ENCODE measurements at places on chromosomes 5 and 9.

GRCh38 chr5:37722236-37723161, 117.3 kb downstream of the GDNF start:
- DNase-seq, result no peak

GRCh38 chr9:91589101-91589553, 165.5 kb upstream of the NFIL3 start:
- no peak for DNase-seq

GRCh38 chr5:64298586-64298985, 132.9 kb downstream of the RNF180 start:
- no peak for DNase-seq

GRCh38 chr9:122263699-122264349, 816 bp downstream of the RBM18 start:
- no peak for DNase-seq

DNA sequence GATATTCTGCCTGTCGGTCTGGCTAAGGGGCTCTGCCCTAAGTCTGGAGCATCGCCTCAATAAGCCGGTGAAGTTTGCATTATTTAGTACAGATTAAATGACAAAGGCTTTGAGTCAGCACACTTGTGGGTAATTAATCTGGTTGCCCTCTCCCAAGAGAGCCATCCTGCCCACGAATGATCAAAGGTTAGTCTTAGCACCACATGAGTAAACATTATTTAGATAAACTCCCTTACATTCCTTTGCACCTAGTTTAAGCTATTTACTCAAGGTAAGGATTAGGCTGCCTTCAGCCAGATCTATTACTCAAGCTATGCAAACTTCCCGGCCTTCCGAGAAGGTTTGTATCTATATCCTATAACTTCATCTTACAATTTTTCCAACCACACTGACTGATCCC, 572.1 kb downstream of the CHSY3 start:
- DNase-seq, result no peak

- DNase-seq, result no peak
Observed at GRCh38 chr5:150328515-150328914, 25.8 kb upstream of the ARSI start.

GRCh38 chr9:116451500-116452115, 235.5 kb upstream of the TRIM32 start:
- no peak for DNase-seq

DNA sequence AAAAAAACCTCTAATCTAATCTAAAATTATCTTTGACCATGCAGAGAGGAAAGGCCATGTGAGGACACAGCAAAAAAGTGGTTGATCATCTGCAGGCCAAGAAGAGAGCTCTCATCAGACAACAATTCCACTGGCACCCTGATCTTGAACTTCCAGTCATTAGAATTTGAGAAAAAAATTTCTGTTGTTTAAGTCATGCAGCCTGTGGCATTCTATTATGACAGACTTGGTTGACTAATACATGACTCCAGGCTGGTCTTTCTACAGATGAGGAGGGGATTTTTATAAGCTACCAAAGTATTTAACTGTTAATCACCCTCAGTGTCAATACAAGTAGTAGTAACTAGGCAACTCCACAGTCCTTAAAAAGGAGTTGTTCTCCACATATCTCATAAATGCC, 358.5 kb upstream of the RGMB start:
- no peak for DNase-seq

DNA sequence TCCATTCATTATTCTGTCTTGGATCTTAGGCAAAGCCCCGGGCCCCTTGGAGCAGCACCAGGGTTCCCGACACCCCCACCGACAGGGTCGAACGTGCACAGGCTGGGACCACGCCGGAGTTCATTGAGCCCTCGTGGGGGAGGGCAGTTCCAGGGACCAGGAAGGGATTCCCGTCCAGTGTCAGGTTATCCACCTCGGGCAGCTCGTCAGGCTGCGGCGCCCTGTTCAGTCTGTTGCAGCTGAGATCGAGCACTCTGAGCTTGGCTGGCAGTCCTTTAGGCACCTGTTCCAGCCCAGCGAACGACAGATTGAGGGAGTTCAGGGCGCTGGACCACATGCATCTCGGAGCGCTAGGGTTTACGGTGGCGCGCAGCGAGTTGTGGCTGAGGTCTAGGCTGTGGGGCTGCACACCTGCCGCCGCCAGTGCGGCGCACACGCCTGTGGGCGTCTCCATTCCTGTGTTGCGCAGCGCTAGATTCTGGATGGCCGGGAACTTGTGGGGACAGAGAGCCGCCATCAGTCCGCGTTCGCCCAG, 1.1 kb downstream of the CD14 start:
- peak; percentile 25 for DNase-seq

DNA sequence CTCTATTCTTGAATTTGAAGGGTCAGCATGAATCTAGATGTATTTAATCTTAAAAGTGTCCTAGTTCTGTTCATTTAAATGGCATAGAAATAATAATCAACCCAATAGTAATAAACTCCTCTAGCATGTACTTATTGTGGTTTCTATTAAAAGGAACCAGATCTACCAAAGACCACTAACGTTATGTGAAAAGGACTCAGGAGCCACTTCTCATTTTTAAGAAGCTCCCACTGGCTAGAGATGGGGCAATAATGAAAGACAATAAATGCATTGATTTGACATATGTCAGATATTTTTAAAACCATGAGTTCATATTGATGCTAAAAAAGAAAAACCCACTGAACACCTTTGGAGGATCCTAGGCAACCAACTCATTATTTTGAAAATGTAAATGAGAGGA, 191.9 kb downstream of the ATP10B start:
- DNase-seq, result no peak

GRCh38 chr9:113566712-113567071, 103.2 kb downstream of the RGS3 start:
- no peak for DNase-seq

DNA sequence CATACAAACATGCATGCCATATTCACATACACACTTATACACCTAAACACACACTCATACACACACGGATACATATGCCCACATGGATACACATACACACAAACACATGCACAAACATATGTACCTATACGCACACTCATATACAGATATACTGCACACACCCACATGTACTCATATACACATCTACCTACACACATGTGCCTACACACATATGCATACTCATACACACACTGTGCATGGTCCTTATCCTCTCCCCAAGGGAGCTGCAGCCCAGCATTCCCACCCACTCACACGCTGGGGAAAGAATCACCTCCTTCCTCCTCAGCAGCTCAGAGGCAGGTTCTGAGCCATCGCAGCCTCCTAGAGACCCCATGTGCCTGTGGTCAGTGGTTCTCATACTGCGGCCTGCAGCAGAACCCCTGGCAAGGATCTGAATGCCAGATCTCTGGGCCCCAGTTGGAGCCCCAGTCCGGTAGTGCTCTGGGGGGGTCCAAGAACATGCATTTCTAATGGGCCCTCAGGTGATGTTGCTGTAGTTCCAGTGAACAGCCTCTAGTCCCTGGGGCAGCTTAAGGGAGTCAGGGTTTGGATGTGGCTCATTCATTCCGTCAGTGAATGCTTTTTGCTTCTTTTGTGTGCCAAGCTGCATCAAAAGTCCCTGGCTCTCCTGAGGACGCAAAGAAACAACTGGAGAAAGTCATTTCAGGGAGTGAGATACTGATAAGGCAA, 39.0 kb downstream of the SEMA4D start:
- DNase-seq, result no peak

DNA sequence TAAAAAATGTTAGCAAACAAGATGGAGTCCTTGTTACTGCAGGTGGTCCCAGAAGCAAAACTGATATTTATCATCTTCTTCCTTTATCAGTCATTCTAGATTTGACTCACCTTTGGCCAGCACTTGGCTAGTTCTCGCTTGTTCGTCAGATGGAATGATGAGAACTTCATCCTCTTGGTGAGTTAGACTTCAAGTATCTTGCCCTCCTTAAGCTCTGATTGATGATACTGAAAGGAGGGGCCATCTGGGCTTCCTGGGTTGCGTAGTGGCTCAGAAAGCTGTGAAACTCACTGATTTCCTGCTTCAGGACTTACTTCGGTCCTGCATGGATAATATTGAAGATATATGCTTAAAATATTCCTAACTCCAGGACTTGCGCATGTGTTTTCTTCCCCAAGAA, 1248.2 kb upstream of the CDH9 start:
- DNase-seq, result no peak

DNA sequence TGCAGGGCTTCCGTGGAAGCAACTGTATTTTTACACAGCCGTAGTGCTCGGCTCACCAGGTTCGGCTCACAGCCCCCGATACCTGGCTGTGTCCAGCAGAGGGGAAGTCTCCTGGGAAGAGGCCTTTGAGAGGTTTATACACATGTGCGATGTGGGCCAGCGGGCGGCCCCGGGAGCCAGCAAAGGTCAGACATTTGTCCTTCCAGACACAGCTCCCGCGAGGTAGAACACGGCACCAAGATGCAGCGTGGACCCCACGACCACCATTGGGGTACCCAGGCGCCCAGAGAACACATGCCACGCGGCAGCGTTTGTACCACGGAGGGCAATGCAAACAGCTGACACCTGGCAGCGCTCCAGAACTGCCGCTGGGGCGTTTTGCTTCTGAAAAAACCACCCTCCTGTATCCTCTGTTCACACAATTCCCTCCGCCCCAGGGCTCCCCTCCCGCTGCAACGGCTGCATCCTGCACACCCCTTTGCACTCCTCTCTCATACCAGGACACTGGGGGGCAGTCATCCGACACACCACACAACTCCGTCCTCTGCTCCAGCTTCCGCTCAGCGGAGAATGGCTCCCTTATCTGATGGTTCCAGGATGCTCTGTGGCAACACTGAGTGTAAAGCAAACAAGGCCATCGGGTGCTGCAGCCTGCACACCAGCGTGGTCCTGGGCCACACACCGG, 235.3 kb downstream of the SYK start:
- peak; percentile 88 for DNase-seq

DNA sequence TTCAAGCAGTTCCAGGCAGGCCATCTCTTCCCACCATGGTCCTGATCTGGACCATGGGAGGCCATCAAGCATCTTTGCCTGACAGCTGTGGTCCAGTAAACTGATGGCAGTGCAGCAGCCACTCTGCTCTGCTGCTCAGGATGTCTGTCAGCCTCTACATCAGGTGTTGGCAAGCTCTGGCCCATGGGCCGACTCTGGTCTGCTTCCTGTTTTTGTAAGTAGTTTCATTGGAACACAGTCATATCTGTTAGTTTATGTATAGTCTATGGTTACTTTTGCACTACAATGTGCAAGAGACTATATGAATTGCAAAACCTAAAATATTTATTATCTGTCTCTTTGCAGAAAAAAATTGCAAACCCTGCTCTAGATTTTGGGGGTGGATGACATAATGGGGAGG, 225.0 kb downstream of the KCTD16 start:
- no peak for DNase-seq

GRCh38 chr9:104905153-104905901, 22.6 kb downstream of the ABCA1 start:
- no peak for DNase-seq

- DNase-seq, result no peak
Observed at GRCh38 chr5:177508221-177508611, 1.4 kb downstream of the DOK3 start.

DNA sequence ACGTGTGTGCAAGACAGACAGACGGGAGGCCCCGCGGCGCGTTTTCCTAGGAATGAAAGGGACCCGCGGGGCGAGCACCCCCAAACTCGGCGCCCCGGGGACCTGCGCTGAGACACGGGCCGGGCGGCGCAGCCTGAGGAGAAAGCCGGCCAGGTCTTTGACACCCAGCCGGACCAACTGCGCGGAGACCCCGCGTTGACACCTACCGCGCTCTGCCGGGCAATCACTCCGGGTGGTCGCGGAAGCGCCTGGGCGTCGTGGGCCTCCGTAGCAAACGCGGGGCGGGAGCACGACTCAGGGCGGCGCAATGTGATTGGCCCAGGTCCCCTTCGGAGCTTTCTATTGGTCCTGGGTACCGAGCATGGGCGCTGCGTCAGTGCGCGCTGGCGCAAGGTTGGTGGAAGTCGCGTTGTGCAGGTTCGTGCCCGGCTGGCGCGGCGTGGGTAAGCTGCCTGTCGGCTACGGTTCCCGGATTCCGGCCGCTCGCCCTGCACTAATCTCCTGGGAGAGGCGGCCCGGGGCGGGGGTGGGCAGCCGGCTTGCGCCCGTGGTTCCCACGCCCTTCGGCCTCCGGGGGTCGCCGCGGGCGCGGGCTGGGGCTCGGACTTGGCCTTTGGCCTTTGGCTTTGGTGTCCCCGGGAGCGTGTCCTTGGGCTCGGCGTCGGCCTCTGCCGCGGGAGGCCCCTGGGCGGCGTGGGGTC, at the start of the genes FASTKD3 and MTRR:
Gene FASTKD3 (minus strand): TSS at position 259 of the 701 bp plus-strand sequence. CDS start 948 bp downstream, outside the sequence.
Gene MTRR (plus strand): TSS at position 376 of the 701 bp plus-strand sequence. CDS start 1,647 bp downstream, outside the sequence.
- DNase-seq, result peak; percentile 96

DNA sequence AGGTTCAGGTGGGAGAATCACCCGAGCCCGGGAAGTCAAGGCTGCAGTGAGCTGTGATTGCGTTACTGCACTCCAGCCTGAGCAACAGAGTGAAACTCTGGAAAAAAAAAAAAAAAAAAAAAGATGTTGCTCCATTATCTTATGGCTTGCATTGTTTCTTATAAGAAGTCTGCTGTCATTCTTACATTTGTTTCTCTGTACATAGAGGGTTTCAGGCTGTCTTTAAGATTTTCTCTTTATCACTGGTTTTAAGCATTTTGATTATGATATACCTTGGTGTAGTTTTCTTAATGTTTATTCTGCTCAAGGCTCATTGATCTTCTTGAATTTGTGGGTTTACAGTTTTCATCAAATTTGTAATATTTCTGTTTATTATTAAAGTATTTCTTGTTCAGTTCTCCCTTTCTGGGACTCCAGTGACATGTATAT, 35.2 kb downstream of the MVB12B start:
- no peak for DNase-seq

DNA sequence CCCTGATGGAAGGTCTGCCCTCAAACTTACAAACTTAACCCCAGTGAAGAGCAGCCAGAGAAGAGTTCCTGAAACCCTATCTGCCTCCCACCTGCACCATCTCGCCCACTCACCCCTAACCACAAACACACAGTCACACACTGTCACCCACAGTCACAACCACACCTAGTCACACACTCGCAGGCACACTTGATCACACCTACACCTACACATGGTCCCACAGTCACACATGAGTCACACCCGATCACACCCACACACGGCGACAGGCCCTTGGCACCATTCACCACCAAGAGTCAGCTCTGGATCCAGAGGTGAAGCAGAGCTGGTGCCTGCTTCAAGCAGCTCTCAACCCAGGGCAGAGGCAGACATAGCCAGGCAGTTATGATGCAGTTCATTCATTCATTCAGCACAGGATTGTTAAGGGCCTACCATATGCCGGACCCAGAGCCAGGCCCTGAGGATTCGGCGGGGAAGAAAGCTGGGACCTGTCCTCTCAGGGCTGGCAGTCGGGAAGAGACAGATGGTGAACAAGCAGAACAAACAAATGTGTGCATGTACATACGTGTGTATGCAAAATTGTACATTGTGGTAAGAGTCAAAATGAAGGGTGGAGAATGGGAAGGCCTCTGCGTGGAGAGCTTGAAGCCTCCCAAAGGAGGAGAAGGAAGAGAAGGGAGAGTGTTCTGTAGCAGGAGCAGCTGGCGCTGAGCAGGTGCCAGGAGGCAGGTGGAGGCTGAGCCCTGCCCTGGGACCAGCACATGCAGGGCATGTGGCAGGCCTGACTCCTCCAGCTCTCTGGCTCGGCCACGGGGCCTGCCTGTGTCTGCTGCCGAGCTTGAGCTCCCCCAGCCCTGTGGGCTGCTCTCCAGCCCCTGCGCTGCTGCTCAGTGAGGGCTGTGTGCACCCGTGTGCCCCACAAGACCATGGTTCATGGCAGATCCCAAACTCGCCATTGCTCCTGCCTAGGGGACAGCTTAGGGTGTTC, 6.4 kb downstream of the TSPAN17 start:
- DNase-seq, result no peak

GRCh38 chr5:160181965-160182622, 47.2 kb upstream of the FABP6 start:
- DNase-seq, result no peak

GRCh38 chr5:31781772-31782171, 142.8 kb downstream of the PDZD2 start:
- DNase-seq, result no peak

- DNase-seq, result no peak
Observed at GRCh38 chr5:97062046-97062445, 80.4 kb downstream of the LIX1 start.

All from psoas muscle (tissue), 8 donors.